Activated CD4-positive, alpha-beta T cell treated with anti-CD3 and anti-CD28 coated beads, Interleukin-2, amount 50 U/mL, for 48 hours (primary cell): ENCODE measurements at places on chromosomes 6 and 20.

- peak; percentile 57 for DNase-seq
Observed at GRCh38 chr6:90249458-90249857, 47.2 kb downstream of the BACH2 start.

DNA sequence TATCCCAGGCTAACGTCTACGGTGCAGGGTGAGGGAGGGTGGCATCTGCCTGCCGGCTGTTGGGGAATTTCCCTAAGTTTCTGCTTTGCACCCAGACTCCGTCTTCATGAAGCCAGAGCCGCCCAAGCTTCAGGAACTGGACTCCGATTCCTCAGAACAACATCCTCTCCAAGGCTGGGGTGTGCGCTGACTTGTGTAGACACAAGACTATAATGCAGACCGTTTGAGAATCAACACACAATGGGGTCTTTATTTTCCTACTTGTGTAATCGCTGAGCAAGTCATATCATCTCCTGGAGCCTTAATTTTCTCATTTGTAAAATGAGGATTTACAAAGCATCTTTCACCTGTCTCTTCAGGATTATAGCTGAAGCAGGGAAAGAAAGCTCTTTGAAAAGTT, 160.5 kb upstream of the AGPAT4 start:
- no peak for DNase-seq

- DNase-seq, result no peak
Observed at GRCh38 chr6:142183351-142183750, 36.3 kb downstream of the VTA1 start.

- DNase-seq, result no peak
Observed at GRCh38 chr20:25025986-25026605, 31.8 kb downstream of the ACSS1 start.

DNA sequence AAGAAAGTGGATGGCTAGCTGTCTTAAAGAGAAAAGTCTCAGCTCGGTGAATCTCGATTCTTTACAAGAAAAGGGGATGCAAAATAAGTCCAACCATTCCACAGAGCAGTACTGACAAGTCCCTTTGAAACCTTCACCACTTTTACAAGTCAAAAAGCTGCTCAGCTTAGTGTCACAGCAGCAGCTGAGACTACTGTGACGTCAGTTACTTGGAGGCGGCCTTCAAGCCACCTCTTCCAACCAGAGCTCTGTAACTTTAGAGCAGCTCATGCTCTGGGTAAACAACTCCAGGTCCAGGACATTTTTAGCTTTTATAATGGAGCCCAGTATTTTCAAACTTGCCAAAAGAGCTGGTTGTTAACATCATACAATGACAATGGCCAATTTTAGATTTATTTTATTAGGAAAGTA, at the start of gene KIAA0408:
TSS of gene KIAA0408 (minus strand) at position 159 of the 411 bp plus-strand sequence. CDS start 5,408 bp downstream, outside the sequence.
- DNase-seq, result no peak

- DNase-seq, result no peak
Observed at GRCh38 chr6:128855581-128856085, 27.3 kb upstream of the LAMA2 start.

GRCh38 chr20:44743916-44744655, 1.6 kb upstream of the KCNK15 start:
- no peak for DNase-seq

- no peak for DNase-seq
Observed at GRCh38 chr6:17986656-17987446, 584 bp downstream of the KIF13A start.

GRCh38 chr20:8646033-8646441, 422.9 kb upstream of the PLCB4 start:
- no peak for DNase-seq

GRCh38 chr6:15462256-15462655, 200.6 kb downstream of the DTNBP1 start:
- DNase-seq, result no peak

DNA sequence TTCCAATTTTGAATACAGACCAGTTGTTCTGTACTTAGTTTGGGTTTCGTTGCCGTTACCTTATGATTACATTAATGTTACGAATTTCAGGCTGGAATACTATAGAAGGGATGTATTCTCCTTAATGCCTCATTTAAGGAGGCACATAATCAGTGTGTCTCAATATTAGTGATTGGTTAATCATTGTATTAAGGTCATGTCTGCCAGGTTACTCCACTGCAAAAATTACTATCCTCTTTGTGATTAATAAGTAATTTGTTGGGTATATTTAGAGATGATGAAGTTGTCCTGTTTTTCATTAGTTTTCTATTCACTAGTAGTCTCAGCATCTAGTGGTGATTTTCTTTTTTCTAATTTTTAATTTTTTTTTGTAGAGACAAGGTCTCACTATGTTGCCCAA, 66.3 kb downstream of the CBFA2T2 start:
- DNase-seq, result no peak

DNA sequence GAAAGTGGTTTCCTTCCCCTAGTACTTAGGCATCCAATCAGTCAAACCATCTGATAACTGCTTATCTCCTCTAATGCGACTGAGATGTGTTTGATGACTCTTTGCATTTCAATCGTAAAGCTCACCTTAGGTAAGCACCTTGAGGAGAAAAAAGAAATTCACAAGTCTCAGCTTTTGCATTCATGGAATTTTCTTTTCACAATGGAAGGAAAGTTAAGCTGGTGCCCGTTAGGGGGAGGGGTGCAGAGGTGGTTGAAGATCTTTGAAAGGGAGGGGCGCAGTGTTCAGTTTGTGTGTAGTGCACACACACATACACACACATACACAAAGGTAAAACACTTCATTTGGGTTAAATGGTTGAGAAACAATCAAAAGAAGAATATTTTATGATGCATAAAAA, 87.1 kb upstream of the SALL4 start:
- DNase-seq, result no peak

DNA sequence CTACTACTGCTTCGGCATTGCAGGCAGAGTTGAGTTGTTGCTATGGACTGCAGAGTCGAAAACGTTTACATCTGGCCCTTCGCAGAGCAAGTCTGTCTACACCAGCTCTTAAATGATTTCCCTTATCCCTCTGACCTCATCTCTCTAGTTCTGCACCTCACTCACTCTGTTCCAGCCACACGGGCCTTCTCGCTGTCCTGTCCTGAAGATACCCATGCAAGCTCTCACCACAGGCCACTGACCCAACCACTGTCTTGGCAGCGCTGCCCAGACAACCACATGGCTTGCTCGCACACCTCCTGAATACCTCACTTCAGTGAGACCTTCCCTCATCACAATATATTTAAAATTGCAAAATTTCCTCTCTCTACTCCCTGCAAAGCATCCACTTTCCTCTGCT, 31.4 kb downstream of the B4GALT5 start:
- DNase-seq, result no peak

GRCh38 chr20:58753267-58753921, 60.8 kb downstream of the NPEPL1 start:
- DNase-seq, result no peak
